T47D (cell line): ENCODE measurements at places on chromosomes 6 and 20.
A peak's percentile ranks its signal among the peaks of the same experiment; 100 is the strongest.

GRCh38 chr20:38109591-38110524 lies 55.2 kb downstream of the TGM2 start:
- peak; percentile 56 for DNase-seq

DNA sequence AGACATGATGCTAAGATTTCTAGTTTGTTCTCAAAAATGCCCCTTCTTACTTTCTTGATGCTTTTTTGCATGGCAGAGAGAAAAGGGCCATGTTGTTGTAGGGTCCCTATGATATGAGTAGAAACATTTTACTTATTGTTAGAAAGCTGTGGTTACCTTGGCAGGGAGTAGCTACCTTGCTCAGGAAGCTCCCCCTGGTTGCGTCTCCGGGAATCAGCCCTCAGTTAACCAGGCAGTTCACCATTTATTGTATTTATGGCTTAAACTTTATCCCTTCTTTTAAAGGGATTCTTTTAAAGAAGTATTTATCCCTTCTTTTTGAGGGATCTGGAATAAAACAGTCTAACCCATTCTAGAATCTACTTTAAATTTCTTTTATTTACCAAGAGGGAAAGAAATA lies 113.9 kb upstream of the PROKR2 start:
- DNase-seq, result no peak

GRCh38 chr20:12201289-12201991 lies 283.7 kb downstream of the BTBD3 start:
- DNase-seq, result no peak

- no peak for DNase-seq
Measured at GRCh38 chr20:2698186-2698817, 5.7 kb downstream of the EBF4 start.

DNA sequence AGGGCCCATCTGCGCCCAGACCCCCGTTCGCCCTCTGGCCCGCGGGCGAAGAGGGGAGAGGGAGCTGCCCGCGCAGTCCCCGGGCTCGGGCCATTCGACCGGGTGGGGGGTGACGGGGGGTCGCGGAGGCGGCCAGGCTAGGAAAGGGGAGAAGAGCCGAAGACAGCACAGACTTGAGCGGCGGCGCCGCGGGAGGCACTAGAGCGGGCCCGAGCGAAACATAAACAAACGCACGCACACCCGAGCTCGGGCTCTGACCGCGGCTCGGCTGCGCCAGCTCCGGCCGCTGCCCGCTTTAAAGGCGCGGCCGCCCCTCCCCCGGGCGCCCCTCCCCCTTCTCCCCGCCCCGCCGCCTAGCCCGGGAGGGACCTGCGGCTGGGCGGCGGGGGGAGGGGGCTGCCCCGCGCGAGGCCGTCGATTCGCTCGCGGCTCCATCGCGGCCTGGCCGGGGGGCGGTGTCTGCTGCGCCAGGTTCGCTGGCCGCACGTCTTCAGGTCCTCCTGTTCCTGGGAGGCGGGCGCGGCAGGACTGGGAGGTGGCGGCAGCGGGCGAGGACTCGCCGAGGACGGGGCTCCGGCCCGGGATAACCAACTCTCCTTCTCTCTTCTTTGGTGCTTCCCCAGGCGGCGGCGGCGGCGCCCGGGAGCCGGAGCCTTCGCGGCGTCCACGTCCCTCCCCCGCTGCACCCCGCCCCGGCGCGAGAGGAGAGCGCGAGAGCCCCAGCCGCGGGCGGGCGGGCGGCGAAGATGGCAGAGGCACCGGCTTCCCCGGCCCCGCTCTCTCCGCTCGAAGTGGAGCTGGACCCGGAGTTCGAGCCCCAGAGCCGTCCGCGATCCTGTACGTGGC lies at the start of gene FOXO3:
Gene FOXO3, plus strand, starts transcription at position 455 of the 846 bp plus-strand sequence. Its CDS starts 292 bp downstream, at position 747.
- peak; percentile 91 for DNase-seq
